ENCODE measurements at places on chromosomes 6 and 20.

- no peak for DNase-seq
These were observed 111.3 kb downstream of the LY86 start for GRCh38 chr6:6699741-6700367.

DNA sequence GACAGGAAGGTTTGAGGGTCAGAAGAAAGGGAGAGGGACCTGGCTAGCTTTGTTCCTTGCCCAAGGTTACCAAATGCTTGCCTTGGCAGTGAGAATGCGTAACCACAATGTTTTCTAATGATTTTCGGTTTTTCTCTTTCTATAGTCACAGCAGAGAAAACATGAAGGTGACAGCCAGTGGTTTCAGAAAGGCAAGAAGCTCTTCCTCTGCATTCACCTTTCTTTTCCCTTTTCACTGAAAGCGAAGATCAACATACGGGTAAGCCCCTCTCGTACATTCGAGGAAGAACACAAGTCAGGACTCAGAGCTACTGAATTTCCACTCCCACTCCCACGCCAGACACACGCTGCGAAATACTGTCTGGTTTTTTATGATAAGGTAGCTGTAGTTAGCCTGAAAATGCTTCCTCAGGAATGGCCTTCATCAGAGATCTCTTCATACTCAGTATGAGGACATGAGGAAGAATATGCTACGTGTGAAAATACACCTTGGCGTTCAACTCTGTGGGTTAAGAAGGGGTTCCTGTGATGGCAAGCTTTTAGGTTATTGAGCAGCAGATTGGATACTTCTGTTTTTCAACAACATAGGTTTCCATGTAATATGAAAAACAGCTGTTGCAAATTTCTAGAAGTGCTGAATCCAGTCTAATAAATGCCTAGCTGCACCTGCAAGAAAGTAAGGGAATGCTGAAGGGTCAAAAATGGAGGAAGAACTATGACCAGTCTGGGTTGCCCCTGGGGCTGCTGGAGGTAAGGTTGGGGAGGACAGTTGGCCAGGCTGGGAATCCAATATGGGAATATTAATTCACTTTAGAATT lies 7.4 kb upstream of the CD83 start:
- no peak for DNase-seq

DNA sequence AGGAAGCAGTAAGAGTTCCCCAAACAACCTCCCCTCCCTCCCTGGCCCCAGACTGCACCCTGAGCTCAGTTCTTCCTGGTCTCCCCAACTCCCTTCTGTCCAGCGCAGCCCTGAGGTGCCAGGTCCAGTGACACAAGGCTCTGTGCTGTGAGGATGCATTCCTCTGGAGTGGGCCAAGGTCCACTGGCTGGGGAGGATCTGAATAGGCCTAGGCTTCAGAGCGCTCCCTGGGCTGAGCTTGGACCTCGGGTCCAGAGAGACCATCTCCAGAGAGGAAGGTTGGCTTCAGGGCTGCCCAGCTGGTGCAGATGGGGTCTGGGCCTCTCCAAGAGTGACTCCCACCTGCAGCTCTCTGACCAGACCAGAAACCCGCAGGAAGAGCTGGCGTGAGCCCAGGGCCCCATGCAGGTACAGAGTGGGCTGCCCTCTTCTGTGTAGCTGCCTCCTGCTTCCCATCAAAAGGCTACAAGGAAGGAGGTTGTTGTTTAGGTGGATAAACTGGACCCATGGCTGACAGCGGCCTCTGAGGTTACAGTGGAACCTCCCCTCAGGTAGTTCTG lies 52.3 kb upstream of the MLN start:
- no peak for DNase-seq

- DNase-seq = no peak
These were observed 86.5 kb downstream of the YTHDF1 start for GRCh38 chr20:63129376-63129965.

DNA sequence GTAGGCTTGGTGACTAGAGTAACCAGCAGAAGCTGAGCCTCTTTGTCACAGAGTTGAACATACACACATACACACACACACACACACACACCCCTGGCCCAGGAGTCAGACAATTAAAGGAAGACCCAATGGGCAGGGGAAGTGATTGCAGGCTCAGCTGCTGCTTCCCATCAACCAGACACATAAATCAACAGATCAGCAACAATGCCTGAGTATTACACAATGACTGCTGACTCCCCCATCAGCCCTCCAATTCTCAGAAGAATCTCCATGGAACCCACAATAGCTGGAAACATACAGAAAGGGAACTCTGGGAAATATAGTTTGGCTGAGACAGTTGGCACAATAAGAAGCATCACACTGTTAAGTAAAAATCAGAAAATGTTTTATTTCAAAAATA lies 270.4 kb upstream of the PLCB4 start:
- no peak for DNase-seq

DNA sequence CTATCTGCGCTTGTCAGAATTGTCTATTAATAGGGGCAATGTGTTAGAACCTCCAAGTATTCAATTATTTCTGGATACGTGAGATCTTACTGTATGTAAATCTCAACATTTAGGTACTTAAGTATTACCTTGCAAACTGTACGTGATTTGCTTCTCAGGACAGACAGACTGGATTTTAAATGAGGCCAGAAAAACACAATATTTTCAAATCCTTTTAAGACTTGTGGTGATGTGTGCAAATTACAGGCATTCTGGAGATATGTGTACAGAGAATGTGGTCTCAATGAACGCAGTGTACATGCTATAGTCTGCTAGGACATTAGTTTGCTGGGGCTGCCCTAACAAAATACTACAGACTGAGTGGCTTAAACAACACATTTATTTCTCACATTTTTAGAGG lies 16.9 kb downstream of the CCR6 start:
- no peak for DNase-seq

- DNase-seq = no peak
These were observed 548 bp upstream of the BCAS4 start for GRCh38 chr20:50794181-50794845.

DNA sequence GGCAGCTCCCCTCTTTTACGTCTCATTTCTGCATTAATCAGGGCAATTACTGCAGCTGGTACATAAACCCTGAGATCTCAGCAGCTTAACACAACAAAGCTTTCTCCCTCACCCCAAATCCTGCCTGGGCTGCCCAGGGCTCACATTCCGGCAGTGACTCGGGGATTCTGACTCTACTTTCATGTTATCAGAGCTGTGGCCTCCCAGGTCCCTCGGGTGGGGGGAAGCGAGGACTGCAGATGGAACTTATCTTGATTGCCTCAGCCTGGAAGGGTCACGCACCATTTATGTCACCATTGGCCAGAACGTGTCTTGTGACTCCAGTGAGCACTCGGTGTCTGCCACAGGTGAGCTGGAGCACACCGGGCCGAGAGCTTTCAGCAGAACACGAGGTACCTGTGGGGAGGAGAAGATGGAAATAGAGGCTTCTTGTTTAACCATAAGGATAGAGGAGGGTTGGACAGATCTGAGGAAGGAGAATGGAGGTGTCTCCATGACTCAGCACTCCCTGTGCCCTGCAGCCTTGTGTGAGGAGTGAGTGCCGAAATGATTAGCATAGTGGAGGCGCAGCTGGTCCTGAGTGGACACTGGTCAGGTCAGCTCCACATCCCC lies 88.5 kb upstream of the EXOC2 start:
- DNase-seq = no peak

GRCh38 chr6:7334685-7335084 lies 21.7 kb upstream of the SSR1 start:
- no peak for DNase-seq

DNA sequence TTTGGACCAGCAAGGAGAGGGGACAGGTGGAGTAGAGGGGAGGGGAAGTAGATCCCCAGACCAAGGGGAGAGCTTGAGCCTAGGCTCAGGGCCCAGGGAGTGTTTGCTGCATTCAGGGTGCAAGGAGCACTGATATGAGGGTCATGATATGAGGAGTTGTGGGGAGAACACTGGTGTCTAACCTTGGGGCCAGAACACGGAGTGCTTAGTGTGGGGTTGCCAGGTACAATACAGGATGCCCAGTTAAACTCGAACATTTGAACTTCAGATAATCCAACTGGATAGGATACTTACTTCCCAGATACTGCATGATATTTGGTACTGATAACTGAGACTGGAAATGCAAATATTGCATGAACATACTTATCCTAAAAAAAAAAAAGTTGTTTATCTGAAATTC lies 2.4 kb downstream of the SLC22A1 start:
- peak; percentile 21 for DNase-seq

DNA sequence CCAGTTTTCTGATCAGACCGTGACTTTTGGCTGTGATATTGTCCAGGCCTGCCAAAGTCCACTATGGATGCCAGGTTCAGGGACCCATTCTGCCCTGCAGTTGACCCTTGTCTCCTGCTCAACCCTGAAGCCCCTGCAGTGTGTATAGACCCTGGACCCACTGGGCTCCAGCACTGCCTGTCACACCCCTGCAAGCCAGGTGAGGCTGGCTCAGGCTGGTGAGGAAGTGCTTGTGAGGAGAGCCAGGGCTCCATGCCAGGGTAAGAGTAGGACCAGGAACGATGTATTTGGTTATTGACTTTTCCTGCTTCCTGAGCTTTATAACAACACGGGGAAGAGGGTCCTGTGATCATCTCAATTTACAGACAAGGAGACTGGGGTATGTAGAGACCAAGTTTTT lies 19.1 kb upstream of the CD93 start:
- no peak for DNase-seq

DNA sequence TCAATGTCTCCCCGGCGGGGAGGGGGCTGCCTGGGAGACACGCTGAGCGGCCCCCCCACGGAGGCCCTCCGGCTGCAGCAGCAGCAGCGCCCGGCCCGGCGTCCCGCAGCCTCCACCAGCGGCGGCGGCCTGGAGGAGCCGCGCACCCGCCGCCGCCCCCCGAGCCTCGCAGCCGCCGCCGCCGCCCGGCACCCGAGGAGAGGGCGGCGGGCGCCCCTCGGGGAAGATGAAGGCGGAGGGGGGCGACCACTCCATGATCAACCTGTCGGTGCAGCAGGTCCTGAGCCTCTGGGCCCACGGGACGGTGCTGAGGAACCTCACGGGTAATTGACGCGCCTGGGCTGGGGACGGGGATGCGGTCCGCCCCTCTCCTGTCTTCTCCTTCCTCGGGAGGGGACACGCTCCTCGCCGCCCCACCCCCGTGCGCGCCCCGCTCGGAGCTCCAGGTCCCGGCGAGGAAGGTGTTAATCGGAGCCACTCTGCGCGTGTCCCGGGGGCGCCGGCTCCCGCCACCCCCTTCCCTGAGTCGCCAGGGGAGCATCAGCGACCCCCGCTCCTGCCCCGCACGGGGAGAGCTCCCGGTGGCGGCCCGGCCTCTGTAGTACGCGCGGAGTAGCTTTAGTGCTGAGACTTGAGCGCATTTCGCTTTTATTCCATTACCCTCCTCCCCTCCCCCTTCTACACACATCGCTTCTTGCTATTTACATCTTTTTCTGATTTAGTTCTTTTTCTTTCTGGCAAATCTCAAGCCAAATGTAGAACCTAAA lies 686 bp downstream of the TMEM170B start:
- peak; percentile 76 for DNase-seq

DNA sequence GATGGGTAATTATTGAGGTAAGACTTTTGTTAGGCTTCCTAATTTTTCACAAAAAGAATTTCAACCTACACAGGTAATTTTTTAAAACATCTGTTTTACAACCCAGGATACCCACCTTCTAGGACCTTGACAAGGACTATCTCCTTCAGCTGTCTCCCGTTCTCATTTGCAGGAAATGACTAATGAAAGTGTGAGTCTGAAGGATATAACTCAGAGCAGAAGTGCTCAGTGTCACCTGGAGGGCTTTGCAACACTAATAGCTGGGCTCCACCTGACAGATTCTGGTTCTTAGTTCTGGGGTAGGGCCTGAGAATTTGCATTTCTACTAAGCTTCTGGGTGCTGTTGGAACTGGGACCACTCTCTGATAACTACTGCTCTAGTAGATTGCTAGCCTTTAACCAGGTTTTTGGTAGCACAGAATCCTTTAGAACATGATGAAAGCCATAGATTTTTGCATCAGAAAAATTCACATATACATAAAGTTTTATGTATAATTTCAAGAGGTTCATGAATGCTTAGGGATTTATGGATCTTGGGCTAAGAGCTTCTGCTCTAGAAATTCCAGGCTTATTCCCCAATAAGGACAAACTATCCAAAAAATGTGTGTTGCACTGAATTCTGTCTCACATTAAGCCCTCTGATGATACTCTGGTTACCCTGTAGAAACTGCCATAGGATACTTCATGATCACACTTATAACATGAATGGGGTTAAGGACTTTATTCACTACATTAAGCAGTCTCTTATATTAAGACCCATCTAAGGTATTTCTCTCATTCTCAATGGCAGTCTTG lies 30.3 kb downstream of the AK9 start:
- DNase-seq = no peak

DNA sequence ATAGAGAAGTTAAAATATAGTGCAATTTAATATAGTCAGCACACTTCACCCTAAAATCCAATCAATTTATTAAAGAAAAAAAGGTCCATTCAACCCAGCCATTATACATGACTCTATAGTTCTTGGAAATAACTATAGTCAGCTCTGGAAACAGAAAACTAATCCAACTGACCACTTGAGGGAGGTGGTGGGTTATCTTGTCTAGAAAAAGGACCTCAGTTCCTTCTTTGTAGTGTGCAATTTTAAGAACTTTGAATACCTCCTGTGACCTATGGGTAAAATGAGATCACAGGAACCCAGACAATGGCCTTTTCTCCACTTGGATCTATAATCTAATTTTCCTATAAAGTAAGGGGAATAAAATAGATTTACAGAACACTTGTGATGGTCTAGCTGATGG lies 163.6 kb upstream of the CENPW start:
- no peak for DNase-seq

- peak; percentile 85 for DNase-seq
These were observed 353 bp downstream of the TRAM2 start for GRCh38 chr6:52576392-52577021.

DNA sequence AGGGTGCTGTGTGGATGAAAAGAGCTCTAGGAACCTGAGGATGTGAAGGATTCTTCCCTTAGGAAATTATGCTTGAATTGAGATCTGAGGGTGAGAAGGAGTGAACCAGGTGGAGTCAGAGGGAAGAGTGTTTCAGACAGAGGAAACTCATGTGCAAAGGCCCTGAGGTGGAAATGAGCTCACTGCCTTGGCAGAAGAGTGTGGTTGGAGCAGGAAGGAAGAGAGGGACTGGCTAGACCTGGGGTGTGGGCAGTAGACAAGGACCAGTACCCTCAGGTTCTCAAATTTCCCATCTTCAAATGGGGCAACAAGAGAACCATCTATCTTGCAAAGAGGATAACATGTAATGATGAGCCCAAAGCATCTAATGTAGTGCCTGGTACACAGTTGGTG lies 24.0 kb upstream of the GTSF1L start:
- DNase-seq = no peak

DNA sequence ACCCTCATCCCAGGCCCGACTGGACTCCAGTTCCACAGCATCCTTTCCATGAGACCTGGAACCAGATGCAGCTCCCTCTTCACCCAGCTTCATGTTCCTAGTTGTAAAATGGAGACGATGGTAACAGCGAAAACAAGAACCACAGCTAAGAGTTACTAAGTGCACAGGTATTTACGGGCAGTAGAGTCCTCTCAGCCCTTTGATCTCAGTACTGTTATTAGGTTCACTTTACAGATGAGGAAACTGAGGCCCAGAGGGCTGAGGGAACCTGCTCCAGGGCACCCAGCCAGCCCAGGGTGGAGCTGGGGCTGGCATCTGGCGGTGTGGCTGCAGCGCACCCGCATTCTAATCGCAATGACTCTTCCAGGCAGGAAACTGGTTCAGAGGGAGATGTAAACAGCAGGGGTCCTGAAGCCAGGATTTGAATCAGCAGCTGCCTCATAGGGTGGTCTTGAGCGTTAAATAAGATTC lies 858 bp downstream of the BCAS1 start:
- no peak for DNase-seq
